Large intestine (tissue), 12 donors: ENCODE measurements at places on chromosomes 16 and 17.

DNA sequence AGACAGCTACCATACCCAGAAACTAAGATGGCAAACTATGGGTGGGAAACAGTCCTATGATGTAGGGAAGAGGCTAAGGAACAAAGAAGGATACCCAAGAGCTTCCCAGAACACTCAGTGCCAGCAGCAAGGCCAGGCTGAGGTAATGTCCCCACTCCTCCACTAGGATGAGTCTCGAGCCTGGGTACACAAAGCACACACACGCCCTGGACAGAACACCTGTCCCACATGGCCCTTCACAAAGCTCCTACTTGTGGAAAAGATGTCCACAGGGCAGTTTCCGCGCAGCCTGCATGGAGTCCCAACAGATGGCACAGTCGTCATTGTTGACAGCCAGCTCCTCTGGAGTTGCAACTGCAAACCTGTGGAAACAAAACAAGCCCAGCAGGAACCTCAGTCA, 23.9 kb downstream of the AMFR start:
- no peak for DNase-seq
- H3K4me3 ChIP-seq = no peak overlapping the region
- H3K27me3 ChIP-seq = no peaks in the 10 kb centered on the region
- H3K4me1 ChIP-seq = no peaks in the 10 kb centered on the region
- H3K27ac ChIP-seq = no peak overlapping the region

DNA sequence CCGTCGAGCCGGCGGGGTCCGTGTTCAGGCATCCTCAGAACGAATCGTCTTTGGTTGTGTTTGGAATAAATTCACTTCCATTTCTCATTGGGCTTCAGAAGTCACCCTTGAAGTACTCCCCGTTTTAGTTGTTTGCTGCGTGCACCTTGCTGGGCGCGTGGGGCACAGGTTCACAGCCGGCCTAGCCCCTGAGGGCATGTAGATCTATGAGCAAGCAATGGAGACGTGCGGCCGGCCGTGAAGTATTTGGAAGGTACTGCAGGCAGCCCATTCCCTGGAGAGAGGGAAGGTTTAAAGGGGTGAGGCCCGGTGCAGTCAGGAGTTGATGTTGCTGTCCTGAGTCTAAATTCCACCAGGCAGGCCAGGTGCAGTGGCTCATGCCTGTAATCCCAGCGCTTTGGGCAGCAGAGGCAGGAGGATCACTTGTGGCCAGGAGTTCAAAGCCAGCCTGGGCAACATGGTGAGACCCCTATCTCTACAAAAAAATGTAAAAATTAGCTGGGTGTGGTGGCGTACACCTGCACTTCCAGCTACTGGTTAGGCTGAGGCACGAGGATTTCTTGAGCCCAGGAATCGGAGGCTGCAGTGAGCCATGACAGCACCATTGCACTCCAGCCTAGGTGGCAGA, 714 bp downstream of the ACSF3 start:
- H3K36me3 ChIP-seq = peaks cover 4% of the 10 kb centered on the region
- DNase-seq = no peak
- peaks cover 37% of the 10 kb centered on the region for H3K27me3 ChIP-seq
- peaks cover 30% of the 10 kb centered on the region for H3K4me1 ChIP-seq
- peak overlapping the region; percentile 48 for H3K27ac ChIP-seq
- H3K4me3 ChIP-seq = peak overlapping the region; percentile 71

DNA sequence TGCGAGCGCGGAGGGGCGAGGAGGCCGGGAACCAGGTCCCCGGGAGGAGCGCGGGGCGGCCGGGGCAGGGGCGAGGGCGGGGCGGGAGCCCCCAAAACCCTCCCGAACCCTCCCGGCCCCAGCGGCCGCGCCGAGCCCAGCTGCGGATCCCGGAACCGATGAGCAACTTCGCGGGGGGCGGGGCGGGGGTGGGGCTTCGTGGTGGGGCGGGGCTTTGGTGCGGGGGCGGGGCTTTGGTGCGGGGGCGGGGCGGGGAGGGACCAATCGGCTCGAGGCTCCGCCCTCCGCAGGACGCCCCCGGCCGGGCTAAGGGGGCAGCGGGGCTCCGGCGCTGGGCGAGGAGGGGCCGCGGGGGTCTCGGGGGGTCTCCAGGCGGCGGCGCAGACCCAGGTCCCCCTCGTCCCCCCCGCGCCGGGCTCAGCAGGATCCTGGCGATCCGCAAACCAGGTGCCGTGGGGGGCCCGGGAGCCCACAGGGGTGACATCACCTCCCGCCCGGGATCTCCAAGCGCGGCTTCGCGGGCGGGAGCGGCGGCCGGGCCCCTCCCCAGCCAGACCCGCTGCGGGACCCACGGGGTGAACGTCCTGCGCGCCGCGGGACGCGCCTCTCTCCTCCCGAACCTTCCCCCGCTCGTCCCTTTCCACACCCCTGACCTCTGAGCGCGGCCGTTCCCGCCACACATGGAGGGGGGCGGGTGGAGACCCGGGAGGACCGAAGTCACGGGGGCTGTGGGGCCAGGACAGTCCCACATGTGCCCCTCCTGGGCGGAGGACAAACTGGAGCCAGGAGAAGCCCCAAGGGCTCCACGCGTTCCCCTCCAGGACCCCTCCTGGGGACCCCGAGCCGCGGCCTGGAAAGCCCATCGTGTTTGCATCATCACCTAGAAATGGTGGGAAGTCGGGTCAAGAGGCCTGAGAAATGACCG, at the start of gene ABR:
Gene ABR, minus strand, starts transcription at position 164 of the 925 bp plus-strand sequence. CDS start 254 bp downstream, outside the sequence.
- peaks cover 3% of the 10 kb centered on the region for H3K4me1 ChIP-seq
- no peaks in the 10 kb centered on the region for H3K36me3 ChIP-seq

- no peaks in the 10 kb centered on the region for H3K27me3 ChIP-seq
- H3K27ac ChIP-seq = no peak overlapping the region
- no peak overlapping the region for H3K4me3 ChIP-seq
- DNase-seq = no peak
- H3K4me1 ChIP-seq = no peaks in the 10 kb centered on the region
- H3K36me3 ChIP-seq = no peaks in the 10 kb centered on the region
Measured at GRCh38 chr17:8947201-8947600, 18.3 kb downstream of the PIK3R5 start.

- H3K36me3 ChIP-seq = no peaks in the 10 kb centered on the region
- no peak overlapping the region for H3K27ac ChIP-seq
- peaks cover 8% of the 10 kb centered on the region for H3K4me1 ChIP-seq
- peak; percentile 22 for DNase-seq
- H3K4me3 ChIP-seq = no peak overlapping the region
- H3K27me3 ChIP-seq = peaks cover 48% of the 10 kb centered on the region
Measured at GRCh38 chr17:46977348-46977747, 1.7 kb downstream of the RPRML start.

DNA sequence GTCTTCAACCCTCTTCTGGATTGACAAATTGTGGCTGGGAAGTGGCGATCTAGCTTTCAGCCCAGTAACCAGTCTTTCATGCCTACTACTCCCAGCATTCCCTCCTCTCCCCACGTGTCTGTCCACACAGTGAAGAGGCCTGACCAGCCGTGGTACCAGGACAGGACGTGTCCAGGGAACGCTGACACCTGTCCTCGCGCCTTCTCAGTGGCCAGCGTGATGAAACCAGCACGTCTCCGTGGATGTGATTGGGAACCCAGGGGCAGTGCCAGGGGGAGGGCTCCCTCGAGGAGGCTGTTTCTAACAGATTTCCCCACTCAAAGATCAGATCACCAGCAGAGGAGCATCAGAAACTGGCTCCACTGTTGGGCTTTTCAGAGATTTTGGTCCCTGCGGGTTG, 69.1 kb downstream of the RPA1 start:
- no peaks in the 10 kb centered on the region for H3K4me1 ChIP-seq
- no peak overlapping the region for H3K4me3 ChIP-seq
- H3K36me3 ChIP-seq = peaks cover 46% of the 10 kb centered on the region

- H3K27ac ChIP-seq = no peak overlapping the region
- H3K4me1 ChIP-seq = no peaks in the 10 kb centered on the region
- H3K36me3 ChIP-seq = no peaks in the 10 kb centered on the region
- H3K27me3 ChIP-seq = peaks cover 5% of the 10 kb centered on the region
- no peak for DNase-seq
Measured at GRCh38 chr17:55735731-55736405, 13.2 kb upstream of the TMEM100 start.

DNA sequence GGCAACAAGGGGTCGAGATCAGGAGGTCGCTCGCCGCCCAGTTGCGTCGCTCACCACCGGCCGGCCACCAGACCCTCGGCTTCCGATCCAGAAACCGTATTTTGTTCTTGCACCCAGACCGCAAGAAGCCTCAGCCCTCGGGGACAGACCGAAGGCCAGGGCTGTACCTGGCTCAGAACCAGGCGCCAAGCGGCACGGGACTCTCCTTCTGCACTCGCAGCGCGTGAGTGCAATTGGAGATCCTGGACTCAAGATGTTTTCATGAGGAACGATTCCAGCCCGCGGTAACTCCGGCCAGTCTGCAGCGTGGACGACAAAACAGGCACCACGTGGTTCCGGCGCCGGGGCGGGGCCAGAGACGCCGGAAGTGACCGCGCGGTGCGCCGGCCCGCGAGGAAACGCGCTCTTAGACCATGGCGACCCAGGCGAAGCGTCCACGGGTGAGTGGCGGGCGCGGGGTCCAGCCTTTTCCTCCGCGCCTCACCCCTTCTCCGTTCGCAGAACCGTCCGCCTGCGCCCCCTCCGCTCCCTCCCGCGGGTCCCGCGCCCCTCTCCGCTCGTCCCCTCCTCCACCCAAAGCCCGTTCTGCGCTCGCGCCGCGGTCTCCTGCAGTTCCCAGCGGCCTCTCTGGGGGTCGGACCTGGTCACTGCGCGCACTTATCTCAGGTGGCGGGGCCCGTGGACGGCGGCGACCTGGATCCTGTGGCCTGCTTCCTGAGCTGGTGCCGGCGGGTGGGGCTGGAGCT, at the start of gene SETD6:
Gene SETD6, plus strand, starts transcription at position 393 of the 746 bp plus-strand sequence. Its CDS starts 21 bp downstream, at position 414.
- peak within 1 kb of the TSS; percentile 79 for H3K4me3 ChIP-seq
- DNase-seq = peak; percentile 83
- peaks cover 34% of the 10 kb centered on the region for H3K36me3 ChIP-seq

GRCh38 chr17:64384253-64385186, 6.1 kb downstream of the PECAM1 start:
- no peak overlapping the region for H3K4me3 ChIP-seq
- H3K36me3 ChIP-seq = no peaks in the 10 kb centered on the region
- peak overlapping the region; percentile 26 for H3K27ac ChIP-seq
